Mammary epithelial cell (primary cell): ENCODE measurements at places on chromosomes 12 and 14. TPM values are rescaled to one million over a fixed set of nuclear protein-coding genes. Genes with fewer than 3 reads are reported as not detected.

GRCh38 chr12:65497660-65498059, 219.2 kb downstream of the MSRB3 start:
- DNase-seq = no peak

- DNase-seq = no peak
Measured at GRCh38 chr12:38328306-38328895, 11.8 kb downstream of the ALG10B start.

DNA sequence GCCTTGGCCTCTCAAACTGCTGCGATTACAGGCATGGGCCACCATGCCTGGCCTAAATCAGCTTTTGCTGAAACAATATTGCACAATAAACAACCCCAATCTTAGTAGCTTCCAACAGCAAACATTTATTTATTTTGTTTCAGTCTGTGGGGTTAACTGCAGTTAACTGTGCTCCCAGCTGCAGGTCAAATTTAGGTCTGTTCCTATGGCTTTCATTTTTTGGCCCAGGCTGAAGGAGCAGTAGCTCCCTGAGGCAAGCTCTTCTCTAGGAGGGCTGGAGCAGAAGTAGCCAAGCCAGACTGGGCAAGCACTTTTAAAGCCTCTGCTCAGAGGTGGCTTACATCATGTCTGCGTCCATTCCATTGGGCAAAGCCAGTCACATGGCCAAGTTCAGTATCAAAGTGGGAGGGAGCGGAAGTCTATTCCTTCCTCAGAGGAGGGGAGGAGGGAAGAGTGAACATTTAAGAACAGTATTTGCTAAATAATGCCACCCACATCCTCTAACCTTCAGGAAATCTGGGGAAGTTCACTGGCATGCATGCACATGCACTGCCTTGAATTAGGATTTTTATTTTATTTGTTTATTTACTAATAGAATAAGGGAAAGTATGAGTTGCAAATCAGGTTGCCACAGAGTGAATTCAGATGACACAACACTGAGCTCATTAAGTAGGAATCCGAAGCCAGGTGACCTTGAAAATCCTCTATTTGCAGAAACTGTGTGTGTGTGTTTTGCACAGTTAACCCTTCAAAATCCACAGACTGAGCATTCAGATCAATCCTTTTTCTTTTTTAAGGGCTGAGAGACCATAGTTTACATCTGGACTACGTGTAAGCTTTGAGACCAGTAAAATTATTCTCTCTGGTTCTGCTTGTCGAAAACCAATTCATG, 122.0 kb upstream of the SEL1L start:
- no peak for DNase-seq

- DNase-seq = no peak
Measured at GRCh38 chr12:47679785-47680184, 26.0 kb downstream of the RPAP3 start.

DNA sequence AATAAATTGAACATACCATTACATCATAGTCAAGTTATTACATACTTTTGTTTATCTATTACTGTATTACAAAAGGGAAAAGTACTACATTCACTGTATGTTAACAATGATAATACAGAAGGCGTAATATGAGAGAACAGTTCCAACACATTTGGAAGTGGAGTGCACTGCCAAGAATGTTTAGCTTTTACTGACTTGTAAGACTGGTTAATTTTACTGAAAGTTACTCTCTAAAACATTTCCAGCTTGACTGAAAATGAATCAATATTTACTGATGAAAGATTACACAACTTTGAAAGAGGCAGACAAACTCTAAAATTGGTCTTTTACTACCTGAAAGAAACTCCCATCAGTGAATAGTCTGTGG, 728.5 kb downstream of the FSCB start:
- DNase-seq = no peak

GRCh38 chr12:119115296-119115905, 63.3 kb upstream of the HSPB8 start:
- DNase-seq = no peak

GRCh38 chr12:100993916-100994450, 199.4 kb downstream of the ANO4 start:
- DNase-seq = no peak

DNA sequence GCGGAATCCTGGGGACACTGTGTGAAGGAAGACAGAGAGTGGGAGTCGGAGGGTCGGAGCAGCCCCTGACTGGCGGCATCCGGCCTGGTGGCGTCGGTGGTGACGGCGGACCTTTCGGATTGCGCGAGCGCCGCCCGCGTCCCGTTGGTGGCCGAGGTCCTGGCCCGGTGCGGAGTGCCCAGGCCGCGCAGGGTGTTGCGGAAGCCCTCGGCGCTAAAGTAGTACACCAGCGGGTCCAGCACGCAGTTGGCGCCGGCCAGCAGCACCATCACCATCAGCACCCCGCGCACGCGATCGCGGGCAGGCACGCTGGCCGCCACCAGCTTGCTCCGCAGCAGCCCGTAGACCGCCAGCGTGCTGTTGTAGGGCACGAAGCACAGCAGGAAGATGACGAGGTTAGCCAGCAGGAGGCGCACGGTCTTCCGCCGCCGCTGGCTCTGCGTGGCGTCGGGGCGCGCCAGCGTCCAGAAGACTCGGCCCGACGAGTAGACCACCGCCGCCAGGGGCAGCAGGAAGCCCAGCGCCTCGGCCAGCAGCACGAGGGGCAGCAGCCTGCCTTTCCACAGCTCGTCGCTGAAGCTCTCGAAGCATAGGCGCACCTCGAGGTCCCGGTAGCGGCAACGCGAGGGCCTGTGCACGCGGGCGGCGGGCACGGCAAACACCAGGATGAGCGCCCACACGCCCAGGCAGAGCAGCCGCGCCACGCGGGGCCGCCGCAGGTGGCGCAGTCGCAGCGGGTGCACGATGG, 13.1 kb upstream of the CHD4 start:
- no peak for DNase-seq

GRCh38 chr12:22117563-22118237, 71.7 kb downstream of the CMAS start:
- no peak for DNase-seq

DNA sequence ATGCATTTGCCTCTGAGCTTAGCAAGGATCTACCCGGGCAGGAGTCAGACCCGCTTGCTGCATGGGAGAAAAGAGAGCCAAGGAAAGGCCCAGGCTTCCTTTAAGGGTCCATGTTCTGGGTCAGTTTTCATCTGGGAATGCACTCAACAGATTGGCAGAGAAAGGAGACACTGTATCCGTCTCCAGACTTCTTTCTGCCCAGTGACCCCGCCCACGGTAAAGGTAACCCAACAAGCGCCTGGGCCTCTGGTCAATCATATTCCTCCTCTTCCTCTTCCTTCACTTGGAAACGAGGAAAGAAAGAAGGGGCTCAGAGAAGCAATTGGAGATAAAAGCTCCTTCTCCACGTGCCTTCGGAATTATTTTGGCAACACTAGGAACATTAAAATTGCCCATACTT, 27.1 kb upstream of the TCP11L2 start:
- no peak for DNase-seq

- DNase-seq = peak; percentile 84
Measured at GRCh38 chr12:2958432-2959191, 585 bp upstream of the TEAD4 start.

- no peak for DNase-seq
Measured at GRCh38 chr12:44286821-44287505, 451.1 kb downstream of the TMEM117 start.

- no peak for DNase-seq
Measured at GRCh38 chr14:61899497-61899896, 137.3 kb downstream of the SNAPC1 start.

GRCh38 chr12:6535960-6536847, 1.9 kb downstream of the GAPDH start:
- no peak for DNase-seq

- no peak for DNase-seq
Measured at GRCh38 chr14:20333494-20333841, 389 bp upstream of the CCNB1IP1 start.

- DNase-seq = peak; percentile 34
Measured at GRCh38 chr12:108446766-108447165, 68.3 kb upstream of the FICD start.

Gene FBXO34
- 12.2 TPM for polyA plus RNA-seq

Gene ACSM4
- polyA plus RNA-seq = not detected

Gene LRRIQ1
- 0.29 TPM for polyA plus RNA-seq

Gene RTL1
- not detected for polyA plus RNA-seq
